Fibroblast of mammary gland (primary cell): ENCODE measurements at places on chromosomes 12 and 14.

GRCh38 chr12:58850826-58851225 lies 69.5 kb downstream of the LRIG3 start:
- DNase-seq, result peak; percentile 29

DNA sequence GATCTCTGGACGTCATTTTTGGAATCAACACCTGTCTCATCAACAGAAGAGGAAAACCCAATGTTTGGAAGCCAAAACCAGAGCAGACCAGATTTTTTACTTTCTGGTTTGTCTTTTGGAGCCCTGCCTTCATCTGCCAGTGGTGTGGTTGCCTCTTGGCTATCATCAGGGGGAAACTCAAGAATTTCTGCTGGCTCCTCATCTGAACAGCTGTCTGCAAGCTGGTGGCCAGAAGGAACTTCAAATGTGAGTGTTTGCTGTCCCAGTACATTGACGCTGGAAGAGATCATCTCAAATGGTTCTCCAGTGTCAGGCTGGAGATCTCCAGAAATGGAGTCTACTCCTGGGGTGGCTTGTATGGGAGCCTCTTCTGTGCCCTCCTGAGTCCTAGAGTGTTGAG lies 13.8 kb downstream of the PLD4 start:
- no peak for DNase-seq

DNA sequence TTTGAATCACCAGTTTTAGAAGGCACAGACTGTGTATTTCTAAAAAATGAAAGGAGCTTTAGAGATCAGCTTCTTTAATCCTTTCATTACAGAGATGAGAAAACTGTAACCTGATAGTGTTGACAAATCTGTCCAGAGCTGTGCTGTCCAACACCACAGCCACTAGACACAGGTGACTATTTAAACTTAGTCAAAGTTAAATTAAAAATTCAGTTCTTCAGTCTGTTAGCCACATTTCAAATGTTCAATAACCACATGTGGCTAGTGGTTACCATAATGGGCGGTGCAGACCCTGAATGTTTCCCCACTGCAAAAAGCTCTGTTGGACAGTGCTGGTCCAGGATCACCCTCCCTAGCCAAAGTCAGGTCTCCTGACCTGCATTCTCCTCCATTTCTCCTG lies 21.6 kb downstream of the DAD1 start:
- DNase-seq, result no peak

GRCh38 chr12:54622463-54623183 lies 12.1 kb downstream of the LACRT start:
- DNase-seq, result peak; percentile 14

GRCh38 chr12:104334581-104334980 lies 31.0 kb downstream of the EID3 start:
- DNase-seq, result peak; percentile 20

GRCh38 chr14:105039458-105040205 lies 18.7 kb upstream of the CDCA4 start:
- DNase-seq, result no peak

- DNase-seq, result no peak
Measured at GRCh38 chr12:8822298-8822697, at the start of gene A2ML1. TSS of gene A2ML1 (plus strand) at chr12:8822621. CDS start at chr12:8822652, 31 bp downstream.

GRCh38 chr12:26783131-26783526 lies 49.9 kb downstream of the ITPR2 start:
- no peak for DNase-seq

GRCh38 chr14:84969501-84969900 lies 560.4 kb upstream of the FLRT2 start:
- DNase-seq, result no peak
